ENCODE measurements at places on chromosomes 11 and 22.

GRCh38 chr11:16805938-16806337, 67.5 kb downstream of the C11orf58 start:
- DNase-seq, result no peak

DNA sequence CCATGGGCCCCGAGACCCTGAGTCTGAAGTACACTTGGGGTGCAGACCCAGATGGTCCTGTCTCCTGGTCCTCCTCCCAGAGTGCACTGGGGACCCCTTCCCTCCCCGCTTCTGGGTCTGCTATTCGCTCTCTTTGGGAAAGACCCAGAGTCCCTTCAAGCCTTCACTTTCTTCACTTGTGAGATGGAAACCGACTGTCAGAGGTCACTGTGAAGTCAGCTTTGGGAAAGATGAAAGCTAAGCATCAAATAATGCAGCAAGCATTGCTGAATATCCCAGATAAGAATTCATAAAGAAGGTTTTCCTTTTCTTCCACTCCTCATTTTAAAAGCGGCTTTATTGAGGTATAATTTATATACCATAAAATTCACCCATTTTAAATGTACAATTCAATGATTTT, 105.0 kb upstream of the CSNK2A3 start:
- DNase-seq, result no peak

DNA sequence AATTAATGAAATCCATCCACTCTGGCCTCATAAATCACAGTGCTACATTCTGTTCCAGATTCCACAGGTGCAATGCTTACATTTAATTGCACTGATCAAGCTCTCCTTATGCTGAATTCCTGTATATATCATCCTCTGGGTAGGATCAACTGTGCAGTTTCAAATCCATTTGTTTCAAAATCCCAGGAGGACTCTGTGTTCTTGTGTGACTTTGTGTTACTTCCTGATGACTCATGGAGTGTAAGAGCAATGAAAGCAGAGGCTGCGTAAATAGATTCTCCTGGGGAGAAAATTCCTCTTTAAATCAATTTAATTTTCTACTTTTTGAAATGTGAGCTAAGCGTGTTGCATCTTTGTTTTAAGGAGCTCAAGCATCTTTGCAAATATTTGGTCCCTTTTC, 752.7 kb downstream of the METTL15 start:
- no peak for DNase-seq

DNA sequence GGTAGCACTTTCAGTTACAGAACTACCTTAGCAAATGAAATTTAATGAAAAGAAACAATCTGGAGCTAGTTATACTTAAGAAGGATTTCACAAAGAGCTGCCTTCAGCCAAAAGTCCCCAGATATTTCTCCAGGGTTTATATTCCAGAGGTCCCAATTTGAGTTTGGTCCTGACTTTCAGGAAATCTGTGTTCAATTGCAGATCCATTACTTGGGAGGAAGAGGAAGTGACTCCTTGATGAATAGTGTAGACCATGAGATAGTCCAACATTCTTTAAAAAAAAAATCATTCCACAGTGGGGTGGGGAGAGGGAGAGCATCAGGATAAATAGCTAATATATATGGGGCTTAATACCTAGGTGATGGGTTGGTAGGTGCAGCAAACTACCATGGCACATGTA, 117.6 kb upstream of the ARHGAP20 start:
- DNase-seq, result no peak

GRCh38 chr11:95863486-95864140, 60.3 kb downstream of the MTMR2 start:
- DNase-seq, result no peak

DNA sequence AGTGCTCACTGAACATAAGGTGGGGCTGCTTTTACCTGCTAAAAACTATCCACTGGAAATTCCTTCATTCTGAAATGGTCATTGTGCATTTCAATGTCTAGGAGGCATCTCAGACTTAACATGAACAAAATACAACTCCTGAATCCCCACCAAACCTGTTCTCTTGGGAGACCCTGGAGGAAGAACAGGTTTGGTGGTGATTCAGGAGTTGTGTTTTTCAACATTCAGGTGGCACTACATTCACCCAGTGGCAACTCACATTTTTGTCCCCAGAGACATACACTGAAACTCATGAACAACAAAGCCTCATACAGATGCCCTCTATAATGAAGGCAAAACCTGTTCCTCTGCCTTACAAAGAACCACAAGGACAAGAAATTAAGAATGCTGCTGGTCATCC, 64.3 kb upstream of the CYP2D6 start:
- DNase-seq, result no peak

GRCh38 chr11:15519124-15519791, 404.5 kb downstream of the INSC start:
- no peak for DNase-seq

GRCh38 chr11:112470355-112470754, 209.7 kb upstream of the PLET1 start:
- DNase-seq, result no peak

DNA sequence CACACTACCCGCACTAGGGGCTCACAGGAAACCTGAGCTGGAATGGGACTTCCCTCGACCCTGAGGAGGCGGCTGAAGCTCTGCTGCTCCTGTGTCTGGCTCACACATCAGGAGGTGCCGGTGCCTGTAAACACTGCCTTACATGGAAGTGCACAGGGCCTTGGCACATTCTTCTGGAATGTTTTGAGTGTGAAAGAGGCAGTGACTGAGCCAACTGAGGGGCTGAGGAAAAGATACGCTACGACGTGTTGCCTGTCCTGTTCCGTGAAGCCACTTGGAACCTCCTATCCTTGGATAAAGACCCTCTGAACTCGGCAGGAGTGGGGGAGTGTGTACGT, 10.5 kb downstream of the TXN2 start:
- no peak for DNase-seq

DNA sequence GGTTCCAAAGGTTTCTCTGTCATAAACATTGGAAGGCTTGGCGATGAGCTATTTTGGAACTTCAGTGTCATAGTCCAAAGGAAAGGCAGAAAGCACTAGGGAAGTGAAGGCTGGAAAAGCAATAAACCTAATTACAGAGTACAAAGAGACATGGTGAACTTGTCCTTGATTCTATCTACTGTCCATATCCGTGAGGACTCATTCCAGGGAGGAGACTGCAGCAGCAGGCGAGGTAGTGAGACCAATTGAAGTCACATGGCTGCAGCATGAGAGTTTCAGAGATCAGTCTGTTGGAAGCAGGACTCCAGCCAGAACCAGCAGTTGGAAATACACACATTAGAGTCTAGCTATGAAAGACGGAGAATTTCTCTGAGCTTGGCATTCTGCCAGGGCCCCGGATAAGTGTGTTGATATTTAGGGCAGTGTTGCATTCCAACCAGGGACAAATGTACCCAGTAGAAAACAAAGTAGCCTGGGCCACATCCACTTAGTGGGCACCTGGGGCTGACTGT, 54.1 kb upstream of the ARHGAP42 start:
- DNase-seq, result peak; percentile 50

GRCh38 chr11:83569134-83569805, 283.1 kb upstream of the CCDC90B start:
- no peak for DNase-seq

DNA sequence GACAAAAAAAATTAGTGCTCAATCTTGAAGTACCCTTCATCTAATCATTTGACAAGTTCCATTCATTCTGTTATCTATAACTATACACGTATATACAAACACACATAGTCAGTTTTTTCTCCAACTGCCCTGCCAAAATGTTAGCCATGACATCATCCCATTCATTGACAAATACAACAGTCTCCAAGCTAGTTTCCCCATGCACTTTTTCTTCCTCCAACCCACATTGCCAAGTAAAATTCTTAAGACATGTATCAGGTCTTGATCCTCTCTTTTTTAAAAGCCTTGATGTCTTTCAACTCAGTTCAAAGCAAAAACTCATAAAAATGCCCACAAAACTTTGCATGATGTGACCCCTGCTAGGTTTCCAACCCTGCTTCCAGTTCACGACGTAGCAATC, 58.1 kb downstream of the DDI1 start:
- no peak for DNase-seq

- DNase-seq, result no peak
These were observed 35.5 kb downstream of the ACO2 start for GRCh38 chr22:41504397-41504796.

DNA sequence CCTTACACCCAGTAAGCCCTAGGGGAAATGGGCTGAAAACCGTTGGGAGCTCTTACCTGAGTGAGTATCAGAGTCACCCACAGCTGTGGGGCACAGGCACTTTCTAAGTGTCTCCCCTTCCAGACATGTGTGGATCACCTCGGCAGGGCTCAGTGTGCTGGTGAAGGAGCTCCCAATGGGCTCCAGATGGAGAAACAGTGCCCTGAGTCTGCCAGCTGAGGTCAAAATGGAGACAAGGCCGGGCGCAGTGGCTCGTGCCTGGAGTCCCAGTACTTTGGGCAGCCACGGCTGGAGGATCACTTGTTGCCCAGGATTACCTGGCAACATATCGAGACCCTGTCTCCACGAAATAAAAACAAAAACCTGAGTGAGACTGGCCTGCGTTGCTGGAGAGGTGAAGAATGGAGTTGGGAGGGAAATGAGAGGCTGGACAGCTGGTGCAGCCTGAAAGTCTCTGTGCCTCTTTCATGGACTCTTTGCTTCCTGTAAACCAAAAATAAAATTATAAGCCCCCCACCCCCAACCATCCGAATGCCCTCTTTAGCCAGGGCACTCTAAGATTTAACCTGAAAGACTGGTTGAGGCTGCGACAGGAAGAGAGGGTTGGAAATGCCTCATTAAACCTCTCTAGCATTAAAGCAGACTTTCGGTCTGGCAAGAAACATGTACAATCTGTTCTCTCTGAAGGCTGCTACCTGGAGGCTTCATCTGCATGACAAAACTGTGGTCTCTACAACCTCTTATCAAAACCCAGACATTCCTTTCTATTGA, 111.8 kb downstream of the SNX19 start:
- DNase-seq, result no peak

- DNase-seq, result peak; percentile 93
These were observed 30.4 kb downstream of the SIK2 start for GRCh38 chr11:111632516-111633220.

GRCh38 chr22:43363315-43364168, 20.4 kb upstream of the SCUBE1 start:
- no peak for DNase-seq

DNA sequence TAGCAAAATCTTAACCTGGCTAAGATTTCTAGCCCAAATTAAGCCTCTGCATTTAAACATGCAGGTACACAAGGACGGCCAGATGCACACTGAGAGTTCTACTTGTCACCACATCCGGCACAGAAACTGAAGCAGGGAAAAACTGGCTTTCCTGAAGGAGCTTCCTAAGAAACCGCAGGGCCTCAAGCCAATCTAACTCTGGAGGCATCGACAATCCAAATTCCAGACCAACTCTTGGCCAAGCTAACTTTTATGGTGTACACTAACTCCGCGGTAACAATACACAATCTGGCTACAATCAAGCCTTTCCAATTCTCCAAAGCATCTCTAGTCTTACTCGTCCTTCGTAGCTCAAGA, 1.2 kb downstream of the MSANTD2 start:
- peak; percentile 39 for DNase-seq

DNA sequence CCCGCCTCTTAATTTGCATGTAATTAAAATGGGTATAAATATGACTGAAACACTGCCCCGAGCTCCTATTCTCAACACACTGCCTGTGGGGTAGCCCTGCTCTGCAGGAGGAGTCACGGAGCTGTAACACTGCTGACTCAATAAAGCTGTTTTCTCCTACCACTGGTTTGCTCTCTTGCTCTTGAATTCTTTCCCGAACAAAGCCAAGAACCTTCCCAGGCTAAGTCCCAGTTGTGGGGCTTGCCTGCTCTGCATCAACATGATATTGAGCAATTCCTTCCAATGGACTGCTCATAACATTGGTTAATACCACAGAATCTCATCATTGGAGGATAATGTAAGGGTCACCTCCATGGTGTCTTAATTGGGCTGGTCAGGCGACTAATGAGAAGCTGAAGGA, 114.4 kb downstream of the FBXO7 start:
- no peak for DNase-seq

DNA sequence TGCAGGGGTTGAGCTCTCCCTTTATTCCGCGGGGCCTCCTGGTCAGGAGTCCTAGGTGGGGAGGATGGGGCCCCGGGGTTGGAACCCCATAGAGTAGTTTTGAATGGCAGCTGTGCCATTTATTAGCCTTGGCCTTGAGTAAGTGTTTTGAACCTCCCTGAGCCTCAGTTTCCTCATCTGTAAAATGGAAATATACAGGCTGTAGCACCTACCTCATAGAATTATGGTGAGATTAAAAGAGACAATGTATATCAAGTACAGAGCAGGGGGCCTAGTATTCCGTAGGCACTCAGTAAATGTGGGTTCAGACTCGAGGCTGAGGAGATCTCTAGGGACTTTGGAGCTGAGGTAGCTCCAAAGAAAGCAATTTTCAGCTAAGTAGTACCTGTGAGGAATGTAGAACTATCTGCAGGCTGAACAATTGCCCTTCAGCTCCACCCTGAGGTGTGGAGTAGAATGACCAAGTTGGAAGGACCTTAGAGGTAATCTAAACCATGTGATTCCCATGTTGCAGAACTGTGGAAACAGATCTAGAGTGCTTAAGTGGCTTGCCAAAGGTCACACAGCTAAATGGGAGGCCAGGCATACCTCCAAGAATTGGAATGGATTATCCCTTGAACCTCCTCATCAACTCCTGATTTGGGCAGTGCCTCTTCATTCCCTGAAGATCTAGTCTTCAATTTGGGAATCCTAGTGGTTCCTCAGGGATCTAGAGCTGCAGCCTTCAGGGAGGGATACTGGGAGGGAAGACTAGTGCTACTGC, 682 bp downstream of the PGAP2 start:
- peak; percentile 64 for DNase-seq

GRCh38 chr11:116605543-116606459, 167.0 kb downstream of the BUD13 start:
- peak; percentile 51 for DNase-seq

GRCh38 chr22:37019309-37020191, at the start of the genes MPST and TST:
Gene MPST (plus strand): TSS chr22:37019742. CDS start chr22:37019837, 95 bp downstream.
Gene TST (minus strand): TSS chr22:37019447. CDS start chr22:37018732, 715 bp downstream.
- DNase-seq, result peak; percentile 78

DNA sequence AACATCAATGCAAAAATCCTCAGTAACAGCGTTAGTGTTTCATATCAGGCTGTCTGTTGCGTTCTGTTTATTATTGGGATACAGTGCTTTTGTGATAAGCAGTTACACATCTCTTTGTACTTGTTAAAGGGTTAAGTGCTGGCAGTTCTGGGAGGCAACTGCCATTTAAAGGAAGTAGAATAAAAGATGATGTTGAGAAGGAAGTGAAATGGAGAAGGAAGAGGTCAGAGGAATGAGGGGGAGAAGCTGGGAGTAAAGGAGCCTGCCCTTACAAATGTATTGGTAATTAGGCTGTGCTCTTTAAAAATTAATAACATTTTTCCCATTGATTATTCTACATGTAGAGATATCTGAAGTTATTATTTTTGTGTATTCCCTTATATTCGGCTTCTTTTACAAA, 674.7 kb downstream of the NTM start:
- no peak for DNase-seq
